Muscle of arm (tissue), 14 donors: ENCODE measurements at places on chromosomes 3 and 15. TPM values are rescaled to one million over a fixed set of nuclear protein-coding genes. Genes with fewer than 3 reads are reported as not detected.

- DNase-seq, result no peak
Measured at GRCh38 chr3:197289726-197290125, 8.7 kb downstream of the DLG1 start.

The TMEM45A gene
- 18.8 TPM for polyA plus RNA-seq

DNA sequence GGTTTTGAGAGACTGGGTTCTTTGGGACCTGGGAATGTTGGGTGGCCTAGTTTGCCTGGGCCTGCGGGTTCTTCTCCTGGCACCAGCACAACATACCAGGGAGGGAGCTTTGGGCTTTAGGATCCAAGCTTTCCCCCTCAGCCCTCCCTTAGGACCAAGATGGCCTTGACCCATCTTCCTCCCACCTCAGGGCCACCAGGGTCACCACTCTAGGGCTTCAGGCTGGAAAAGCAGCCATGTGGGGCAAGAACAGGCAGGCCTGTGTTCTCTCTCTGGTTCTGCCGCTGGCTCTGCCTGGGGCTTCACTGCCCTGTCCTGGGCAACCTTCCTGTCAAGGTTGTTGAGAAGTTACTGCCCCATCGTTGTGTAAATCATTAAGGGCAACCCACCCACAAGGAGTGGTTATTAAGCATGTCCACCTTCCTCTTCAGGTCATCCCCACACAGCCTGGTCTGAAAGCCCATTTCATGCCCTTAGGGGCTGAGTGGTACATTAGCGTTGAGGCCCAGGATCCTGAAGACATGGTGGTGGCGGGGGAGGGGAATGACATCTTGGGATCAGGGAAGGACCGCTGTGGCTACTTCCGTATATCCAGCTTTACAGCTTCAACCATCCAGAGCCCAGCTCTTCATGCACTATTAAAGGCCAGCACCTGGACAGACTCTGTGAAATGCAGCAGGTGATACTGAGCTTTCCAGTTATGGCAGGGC, 652 bp downstream of the DUOX1 start:
- no peak for DNase-seq

The GPR149 gene
- polyA plus RNA-seq, result 0.11 TPM

DNA sequence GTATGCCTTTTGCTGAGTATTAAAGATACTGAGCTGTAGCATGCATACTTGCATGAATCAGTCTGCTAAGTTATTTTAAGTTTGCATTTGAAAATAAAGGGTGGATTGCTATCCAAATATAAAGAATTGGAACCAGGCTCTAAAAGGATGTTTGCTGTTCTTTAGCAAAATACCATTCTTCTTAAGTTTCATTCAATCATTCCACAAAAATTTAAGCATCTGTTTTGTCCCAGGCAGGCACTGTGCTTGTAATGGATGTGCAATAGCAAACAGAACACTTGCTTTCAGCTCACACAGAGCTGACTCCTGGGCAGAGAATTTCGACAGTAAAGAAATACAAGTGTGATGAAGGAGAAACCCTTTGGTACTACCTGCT, 151.1 kb downstream of the PGPEP1L start:
- no peak for DNase-seq

DNA sequence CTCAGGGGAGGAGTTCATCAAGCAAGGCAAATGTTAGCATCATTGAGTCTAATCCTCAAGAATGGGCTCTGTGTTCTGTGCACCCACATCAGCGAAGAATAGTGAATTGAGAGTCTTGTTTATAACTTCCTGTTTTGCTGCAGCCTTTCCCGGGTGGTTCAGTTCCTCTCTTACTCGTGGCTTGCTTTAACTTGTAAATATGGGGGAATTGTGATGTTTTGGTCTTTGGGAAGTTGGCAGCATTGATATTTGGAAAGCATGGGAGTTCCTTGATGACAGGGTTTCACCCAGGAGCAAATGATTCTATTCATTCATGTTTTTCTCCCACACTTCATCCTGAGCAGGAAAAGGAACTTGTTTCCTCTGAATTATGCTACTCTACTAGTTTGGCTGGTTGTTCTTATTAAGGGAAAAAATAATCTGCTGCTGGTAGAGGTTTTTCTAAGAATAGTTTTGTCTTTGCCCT, 40.4 kb downstream of the GPD1L start:
- no peak for DNase-seq

GRCh38 chr3:69082805-69083204, 1.9 kb upstream of the ARL6IP5 start:
- DNase-seq, result no peak

GRCh38 chr3:72440491-72440890, 407.8 kb downstream of the SHQ1 start:
- no peak for DNase-seq

The RAD18 gene
- 6.0 TPM for polyA plus RNA-seq

The CELSR3 gene
- 0.60 TPM for polyA plus RNA-seq

The P3H2 gene
- polyA plus RNA-seq, result 57.0 TPM

The CHDH gene
- polyA plus RNA-seq, result 0.90 TPM

GRCh38 chr3:43764056-43764455, 73.3 kb downstream of the ABHD5 start:
- no peak for DNase-seq

The ST3GAL6 gene
- polyA plus RNA-seq, result 5.3 TPM

- no peak for DNase-seq
Measured at GRCh38 chr3:183711516-183711915, 13.9 kb downstream of the YEATS2 start.

DNA sequence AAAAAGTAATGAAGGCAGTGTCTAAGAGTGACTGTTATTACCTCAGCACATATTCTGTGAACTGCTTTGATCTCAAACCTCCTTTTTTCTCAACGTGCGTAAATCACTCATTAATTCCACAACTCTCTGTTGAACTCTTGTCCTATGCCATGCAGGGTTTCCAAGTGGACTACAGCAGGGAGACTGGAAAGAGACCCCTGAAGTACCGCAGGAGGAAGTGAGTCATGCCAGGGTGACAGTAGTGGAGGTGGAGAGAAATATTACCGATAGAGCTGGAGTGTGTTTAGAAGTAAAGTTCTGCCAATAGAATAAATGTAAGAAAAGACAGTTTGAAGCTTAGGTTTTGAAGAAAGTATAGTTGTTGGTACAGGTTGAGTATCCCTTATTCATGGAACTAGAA, 908.9 kb downstream of the ROBO1 start:
- DNase-seq, result no peak

DNA sequence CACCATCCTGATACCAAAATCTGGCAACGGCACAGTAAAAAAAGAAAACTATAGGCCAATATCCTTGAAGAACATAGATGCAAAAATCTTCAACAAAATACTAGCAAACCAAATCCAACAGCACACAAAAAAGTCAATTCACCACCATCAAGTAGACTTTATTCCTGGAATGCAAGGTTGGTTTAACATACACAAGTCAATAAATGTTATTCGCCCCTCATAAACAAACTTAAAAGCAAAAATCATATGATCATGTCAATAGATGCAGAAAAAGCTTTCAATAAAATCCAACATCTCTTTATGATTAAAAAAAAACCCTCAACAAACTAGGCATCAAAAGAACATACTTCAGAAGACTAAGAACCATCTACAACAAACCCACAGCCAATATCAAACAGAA, 252.9 kb downstream of the UACA start:
- DNase-seq, result no peak

DNA sequence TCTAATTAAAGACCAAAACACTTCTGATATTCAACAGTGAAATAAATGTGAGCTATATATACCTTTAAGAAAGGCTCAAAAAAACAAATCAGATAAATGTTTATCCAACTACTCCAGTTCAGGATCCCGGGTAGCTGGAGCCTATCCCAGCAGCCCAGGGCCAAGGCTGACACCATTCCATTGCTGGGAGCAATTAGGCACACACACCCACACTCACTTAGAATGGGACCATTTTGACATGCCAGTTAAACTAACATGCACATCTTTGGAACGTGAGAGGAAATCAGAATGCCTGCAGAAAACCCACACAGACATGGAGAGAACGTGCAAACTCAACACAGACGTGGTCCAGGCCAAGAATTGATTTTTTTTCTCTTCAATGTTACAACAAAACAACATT, 30.0 kb upstream of the PLSCR4 start:
- DNase-seq, result no peak

DNA sequence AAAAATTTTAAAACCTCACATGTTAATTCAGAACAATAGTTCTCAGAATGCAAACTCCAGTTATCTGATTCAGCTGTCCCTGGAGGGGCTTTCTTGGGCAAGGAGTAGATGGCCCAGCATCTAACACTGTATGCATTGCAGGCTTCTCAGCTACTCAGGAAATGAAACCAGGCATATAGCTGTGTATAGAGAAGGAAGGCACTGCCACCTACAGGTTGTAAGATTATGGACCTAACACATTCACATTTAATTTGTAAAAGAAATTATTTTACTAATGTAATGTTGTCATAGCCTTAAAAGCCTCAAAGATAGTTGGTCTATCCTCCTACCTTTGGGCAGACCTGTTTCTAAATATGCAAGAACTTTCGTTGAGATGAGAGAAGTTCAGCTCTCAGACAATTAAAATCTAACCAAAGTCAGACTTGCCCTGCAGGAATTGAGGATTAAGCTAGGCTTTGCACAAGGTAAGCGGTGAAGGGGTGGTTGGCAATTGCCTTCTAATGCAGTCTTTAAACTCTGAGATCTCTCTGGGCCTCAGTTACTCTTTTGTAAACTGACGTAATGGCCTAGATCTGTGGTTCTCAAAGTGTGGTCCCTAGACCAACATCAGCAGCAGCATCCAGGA, 132.8 kb upstream of the SLC24A5 start:
- DNase-seq, result peak; percentile 71

DNA sequence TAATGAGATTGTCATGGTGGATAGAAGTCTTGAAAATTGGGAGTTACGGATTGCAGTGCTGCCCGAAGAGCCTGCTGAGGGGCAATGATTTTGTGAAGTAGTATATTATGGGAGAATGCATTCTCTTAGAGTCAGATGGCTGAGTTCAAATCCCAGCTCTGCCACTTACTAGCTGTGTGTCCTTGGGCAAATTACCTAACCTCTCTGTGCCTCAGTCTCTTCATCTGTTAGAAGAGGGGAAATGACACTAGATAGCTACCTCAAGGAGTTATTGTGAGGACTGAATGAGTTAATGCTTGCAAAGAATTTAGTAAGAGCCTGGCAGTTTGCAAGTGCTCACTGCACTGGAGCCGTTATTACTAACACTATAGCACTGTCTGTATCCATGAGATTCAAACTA, 15.4 kb downstream of the FGD5 start:
- DNase-seq, result no peak

- DNase-seq, result no peak
Measured at GRCh38 chr3:177300039-177300833, 103.0 kb upstream of the TBL1XR1 start.

The CHRD gene
- not detected for polyA plus RNA-seq

DNA sequence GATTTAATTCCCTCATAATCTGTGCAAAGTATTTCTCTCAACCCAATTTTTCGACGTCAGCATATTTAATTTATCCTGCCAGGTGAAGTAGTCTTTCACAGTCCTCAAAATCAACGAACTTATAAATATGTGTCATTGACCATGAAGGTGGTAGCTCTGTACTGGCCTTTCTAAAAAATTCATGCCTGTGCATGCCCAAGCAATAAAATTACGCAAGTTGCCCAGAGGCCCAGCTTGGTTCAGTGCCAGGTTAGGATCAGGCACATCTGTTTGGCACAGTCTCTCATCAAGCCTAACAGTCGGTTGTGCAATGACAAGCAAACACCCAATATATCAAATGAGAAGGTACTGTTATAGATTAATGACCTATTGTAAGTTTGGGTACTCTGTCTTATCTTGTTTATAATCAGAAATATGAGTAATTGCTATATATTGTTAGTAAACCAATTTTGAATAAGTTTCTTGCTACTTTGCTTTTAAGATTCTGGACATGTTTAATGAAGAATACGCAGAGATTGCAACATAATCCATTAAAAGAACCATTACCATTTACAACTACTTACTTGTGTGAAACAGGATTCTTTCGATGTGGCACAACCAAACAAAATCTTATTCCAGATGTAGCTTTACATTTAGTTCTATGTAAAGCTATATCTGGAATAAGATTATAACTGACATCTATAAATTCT, 159.0 kb upstream of the IL12A start:
- no peak for DNase-seq

The RTP4 gene
- polyA plus RNA-seq, result 0.15 TPM

GRCh38 chr15:92797168-92798052, 102.7 kb upstream of the CHD2 start:
- DNase-seq, result peak; percentile 85

The DUOXA2 gene
- not detected for polyA plus RNA-seq

- no peak for DNase-seq
Measured at GRCh38 chr15:94815914-94816313, 584.6 kb downstream of the MCTP2 start.

GRCh38 chr3:38773528-38773927, 42.5 kb downstream of the SCN10A start:
- DNase-seq, result no peak

DNA sequence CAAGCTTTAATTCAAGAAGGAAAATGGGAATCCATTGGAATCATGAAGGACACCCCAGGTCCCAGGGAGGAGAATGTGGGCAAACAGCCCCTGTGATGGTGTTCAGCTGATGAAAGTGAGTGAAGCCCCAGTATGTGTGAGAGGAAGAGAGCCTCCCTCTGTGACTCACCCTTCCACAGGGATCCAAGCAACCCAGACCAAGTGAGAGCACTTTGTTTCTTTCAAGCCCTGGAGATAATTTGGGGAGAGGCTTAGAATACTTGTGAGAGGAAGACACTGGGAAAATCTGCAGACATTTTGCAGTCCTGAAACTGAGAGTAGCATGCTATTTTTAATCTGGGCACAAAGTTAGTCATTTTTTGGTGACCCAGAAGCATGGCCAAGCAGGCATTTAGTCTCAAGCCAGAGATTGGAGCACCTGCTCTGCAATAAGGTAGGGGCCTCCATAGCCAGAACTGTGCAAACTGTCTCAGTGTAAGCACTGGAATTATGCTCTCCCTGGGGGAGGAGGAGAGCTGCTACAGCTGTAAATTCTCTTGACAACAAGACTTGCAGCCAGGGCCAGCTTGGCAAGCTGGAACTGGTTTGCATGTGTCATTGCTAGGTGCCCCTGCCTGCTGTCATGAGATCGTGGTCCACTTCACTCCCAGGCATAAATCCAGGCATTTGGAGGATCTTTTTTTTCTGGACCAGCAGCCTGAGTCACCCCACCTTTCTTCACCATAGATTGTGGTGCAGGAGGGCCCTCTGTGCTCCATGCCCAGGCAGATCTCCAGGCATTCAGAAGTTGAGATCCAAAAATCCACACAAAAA, 537.8 kb upstream of the DPPA4 start:
- no peak for DNase-seq

The TMEM108 gene
- 22.6 TPM for polyA plus RNA-seq

The C3orf52 gene
- 8.1 TPM for polyA plus RNA-seq

The NOX5 gene
- polyA plus RNA-seq, result 0.29 TPM

GRCh38 chr15:35330048-35330695, 215.8 kb downstream of the DPH6 start:
- DNase-seq, result no peak

The DCBLD2 gene
- 26.9 TPM for polyA plus RNA-seq

DNA sequence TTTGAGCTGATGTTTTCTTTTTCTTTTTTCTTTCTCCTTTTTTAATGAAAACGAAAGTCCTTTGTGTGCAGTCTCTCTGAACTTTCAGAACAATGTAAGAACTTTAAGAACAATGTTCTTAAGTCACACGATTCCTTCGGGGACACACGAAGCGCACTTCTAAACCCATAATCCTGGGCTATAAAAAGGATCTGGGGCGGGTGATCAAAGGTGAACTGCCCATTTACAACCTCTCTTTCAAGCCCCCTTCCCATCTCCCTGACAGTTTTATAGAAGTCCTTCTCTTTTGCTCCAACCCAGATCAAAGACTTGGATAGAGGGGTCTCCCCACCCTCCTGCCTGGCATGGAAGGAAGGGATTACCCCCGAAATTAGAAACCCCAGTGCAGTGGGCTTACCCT, 126.8 kb downstream of the BDH1 start:
- DNase-seq, result no peak
